ENCODE measurements at places on chromosomes 16 and 17.

DNA sequence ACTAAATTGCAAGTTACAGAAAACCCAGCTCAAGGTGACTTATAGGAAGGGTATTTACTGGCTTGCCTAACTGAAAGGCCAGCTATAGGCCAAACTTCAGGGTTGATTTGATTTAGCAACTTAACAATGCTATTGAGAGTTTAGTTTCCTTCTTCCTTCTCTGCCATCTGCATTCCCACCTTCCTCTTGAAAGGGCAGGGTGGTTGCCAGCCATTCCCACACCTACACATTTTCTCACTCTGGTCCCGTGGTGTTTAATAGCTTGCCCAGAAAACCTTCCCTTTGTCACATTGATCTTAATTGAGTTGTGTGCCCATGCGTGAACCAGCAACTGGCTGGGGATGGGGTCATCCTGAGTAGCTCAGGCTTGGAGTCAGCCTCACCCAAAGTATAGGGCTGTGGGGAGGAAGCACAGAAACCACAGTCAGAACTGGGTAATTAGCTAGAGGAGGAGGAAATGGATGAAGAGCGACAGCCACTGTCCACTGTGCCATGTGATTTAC, 194.7 kb downstream of the SPECC1 start:
- DNase-seq, result no peak

DNA sequence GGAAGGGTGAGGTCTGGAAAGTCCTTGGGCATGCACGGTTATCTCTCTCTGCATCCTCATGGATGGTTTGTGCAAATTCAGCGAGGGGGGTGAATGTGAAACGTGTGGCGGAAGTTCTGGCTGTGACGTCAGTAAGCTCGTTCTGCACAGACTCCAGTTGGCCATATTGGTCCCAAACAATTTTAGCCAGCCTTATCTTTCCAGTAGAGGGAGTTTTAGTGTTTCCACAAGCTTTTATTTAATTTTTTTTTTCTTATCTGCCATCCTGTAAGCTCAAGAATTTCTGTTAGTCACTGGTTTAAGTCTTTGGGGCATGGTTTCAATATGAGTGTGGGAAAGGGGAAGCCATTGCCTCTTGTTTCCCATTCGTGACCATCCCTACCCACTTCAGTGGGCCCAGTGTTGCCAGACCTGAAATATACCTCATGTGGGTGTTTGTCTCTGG, 39.0 kb downstream of the HLF start:
- no peak for DNase-seq

- DNase-seq, result no peak
Observed at GRCh38 chr16:506246-506546, 21.3 kb upstream of the CAPN15 start.

- no peak for DNase-seq
Observed at GRCh38 chr17:9001559-9001958, 19.8 kb upstream of the NTN1 start.

DNA sequence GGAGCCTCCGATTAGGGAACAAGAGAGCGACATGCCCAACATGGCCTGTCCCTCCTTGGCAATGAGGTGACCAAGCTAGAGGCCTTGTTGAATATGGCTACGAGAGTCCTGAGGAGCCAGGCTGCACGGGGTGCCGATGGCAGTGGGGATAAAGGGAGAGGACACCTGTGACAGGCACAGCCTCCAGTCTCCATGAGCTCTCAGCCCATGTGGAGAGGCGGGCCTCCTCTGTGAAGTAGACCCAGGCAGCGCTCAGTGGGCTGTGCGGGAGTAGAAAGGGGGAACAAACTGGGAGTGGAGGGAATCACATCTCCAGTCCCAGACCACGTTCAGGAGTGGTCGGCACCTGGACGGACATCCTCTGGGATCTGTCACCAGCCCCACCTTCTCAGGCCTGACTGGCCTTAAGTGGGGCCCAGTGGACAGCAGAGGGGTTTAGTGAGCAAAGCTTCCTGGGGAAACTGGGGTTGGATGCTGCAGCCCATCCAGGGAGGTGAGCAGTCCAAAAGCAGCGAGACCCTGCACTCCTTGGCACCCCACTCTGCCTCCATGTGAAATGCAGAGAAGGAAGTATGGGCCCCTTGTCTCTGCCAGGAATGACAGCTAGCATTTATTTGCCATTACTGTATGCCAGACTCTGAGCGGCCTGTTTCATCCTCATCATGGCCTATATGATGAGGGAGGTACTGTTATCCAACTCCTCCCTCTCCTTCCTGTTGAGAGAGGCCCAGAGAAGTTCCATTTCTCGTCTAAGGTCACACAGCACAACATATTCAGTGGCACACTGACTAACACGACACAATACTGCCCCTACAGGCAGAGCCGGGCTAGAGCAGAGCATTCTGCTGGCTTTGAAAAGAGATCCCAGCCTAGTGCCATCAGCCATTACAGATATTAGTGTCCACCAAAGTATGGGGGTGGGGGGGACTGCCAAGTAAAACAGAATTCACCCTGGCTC, 4.5 kb upstream of the TMEM92 start:
- peak; percentile 91 for DNase-seq

DNA sequence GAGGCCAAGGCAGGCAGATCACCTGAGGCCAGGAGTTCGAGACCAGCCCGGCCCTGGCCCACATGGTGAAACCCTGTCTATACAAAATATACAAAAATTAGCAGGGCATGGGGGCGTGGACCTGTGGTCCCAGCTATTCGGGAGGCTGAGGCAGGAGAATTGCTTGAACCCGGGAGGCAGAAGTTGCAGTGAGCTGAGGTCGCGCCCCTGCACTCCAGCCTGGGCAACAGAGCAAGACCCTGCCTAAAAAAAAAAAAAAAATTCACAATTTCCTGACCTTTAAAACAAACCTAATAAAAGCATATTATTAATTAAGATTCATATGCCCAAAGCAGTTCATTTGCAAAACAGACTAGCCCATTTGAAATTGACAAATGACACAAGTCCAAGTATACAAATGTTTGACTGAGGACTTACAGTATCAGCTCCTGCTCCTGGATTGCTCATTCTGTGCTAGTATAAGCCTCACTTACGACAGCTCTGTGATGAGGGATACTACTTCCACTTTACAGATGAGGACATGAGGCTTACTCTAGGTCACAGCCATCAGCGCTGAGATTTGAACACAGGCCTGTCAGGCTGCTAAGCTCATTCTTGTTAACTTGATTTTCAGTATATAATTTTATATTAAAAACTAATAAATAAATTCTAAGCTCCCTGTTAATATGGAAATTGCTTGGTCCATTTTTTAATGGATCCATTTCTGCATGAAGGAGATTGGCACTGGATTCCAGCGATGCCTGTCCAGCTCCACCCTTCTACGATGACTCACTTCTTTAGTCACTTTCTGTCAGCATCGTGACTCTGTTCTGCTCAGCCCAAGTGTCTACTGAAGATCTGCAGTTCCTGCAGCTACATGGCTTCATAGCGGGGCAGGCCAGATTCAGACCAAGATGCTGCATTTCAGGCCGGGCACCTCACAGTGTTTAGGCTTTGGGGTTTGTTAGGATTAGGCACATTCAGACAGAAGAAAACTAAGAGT, 88.2 kb downstream of the WDR59 start:
- no peak for DNase-seq

- no peak for DNase-seq
Observed at GRCh38 chr16:27776556-27777225, 226.7 kb downstream of the KATNIP start.

GRCh38 chr16:66954097-66954659, 6.9 kb upstream of the CES3 start:
- peak; percentile 95 for DNase-seq

- peak; percentile 91 for DNase-seq
Observed at GRCh38 chr16:31265329-31266245, 5.8 kb downstream of the ITGAM start.

DNA sequence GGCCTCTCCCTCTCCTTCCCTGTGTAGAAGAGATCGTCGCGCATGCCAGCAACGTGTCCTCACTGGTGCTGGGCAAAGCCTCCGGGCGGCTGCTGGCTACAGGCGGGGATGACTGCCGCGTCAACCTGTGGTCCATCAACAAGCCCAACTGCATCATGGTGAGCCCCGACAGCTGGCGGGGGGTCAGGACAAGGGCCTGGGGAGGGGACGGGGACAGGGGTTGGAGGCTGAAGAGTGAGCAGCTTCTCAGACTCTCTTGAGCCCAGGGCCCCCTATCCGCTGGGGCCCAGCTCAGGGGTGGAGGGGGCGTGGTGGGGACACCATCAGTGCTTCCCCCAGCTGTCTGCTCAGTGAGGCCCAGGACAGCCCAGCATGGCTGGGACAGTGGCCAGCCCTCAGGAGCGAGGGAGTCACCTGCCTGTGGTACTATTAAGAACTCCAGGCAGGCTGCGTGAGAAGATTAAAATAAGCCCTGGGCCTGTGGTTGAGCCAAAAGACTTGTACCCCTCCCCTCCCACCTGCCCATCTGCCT, 6.2 kb downstream of the KATNB1 start:
- no peak for DNase-seq

Measured in activated CD4-positive, alpha-beta T cell treated with anti-CD3 and anti-CD28 coated beads, Interleukin-2, amount 10 ng/mL, durations not matched to agents 24 days and 14 days (primary cell).